ENCODE measurements at places on chromosomes 3 and 15. TPM values are rescaled to one million over a fixed set of nuclear protein-coding genes. Genes with fewer than 3 reads are reported as not detected.

ACTL6A gene
- total RNA-seq = 98.6 TPM

SLC22A13 gene
- total RNA-seq = 0.38 TPM

RPL32 gene
- total RNA-seq = 426 TPM

QTRT2 gene
- 11.7 TPM for total RNA-seq

CD96 gene
- total RNA-seq = not detected

CDHR4 gene
- total RNA-seq = not detected

PPP1R14D gene
- total RNA-seq = not detected

LOXL1 gene
- total RNA-seq = 534 TPM

FILIP1L gene
- total RNA-seq = 45.0 TPM

DNA sequence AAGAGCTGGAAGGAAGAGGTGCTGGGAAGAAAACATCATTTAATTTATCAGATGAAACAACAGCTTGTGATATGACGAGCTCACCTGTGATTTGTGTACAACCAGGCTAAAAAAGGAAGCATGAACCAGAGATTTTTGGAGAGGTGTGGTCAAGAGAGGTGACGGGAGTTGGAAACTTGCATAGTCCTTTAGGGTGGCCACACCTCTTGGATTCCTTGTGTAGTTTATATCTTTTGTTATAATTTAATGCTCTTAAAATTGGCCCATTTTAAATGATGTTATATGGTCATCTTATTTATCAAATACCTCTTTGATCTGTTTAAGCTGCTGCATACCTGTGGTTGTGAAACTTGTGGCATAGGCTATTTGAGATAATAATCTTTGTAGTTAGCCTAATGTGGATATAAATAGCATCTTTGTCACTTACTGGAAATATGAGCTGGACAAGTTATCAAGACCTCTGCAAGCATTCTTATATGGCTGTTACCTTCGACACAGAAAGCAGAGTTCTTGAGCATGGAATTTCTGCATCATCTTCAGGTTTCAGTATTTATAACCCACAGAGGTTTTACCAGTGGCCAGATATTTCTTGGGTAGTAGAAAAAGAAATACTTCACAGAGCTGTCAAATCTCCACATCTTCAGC lies 49.1 kb downstream of the IL1RAP start:
- DNase-seq = no peak

DNA sequence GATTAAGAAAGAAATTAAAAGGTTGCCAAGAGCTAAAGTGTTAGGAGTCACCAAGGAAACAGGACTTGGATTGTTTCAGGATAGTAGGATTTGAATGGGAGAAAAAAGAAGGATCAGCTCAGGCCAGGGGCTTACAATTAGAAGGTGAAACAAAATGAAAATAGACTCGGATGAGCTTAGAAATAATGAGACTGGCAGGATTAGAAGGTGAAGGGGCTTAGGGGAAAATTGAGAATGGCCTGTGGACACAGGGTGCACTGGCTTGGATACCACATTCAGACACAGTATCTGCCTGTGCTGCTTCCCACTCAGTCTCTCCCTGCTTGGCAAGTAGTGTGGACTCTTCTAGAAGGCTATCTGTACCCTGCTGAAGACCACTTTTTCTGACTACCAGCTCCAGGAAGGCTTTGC lies 206.1 kb upstream of the ATP10A start:
- DNase-seq = no peak

DNA sequence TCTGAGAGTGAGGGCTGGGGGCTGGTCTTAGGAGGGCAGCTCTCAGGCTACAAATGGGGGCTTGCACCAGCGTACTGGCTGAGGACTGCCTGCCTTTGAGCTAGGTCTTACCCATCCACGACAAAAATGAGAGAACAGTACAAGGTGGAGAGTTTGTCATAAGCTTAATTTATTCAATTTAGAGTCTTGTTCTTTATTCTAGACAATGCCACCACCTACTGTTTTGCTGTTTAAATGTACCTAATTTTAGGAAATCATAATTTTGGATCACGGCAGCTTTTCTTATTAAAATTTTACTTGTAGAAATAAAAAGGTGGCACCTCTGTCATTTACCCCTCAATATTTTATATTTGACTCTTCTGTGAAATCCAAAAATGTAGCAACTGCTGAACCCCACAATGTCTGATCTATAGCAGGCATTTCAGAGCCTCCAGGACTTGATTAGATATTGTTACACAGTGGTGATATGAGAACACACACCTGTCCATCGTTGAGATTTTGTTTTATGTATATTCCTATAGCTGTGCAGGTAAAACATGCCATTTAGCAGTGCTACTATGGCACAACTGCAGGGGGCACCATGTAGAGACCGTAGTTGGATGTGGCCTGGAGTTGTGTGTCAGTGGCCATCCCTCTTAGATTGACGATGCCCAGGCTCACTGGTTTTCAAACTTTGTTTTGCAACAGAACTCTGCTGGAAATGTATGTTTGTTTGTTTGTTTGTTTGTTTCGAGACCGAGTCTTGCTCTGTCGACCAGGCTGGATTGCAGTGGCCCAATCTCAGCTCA lies 88.6 kb downstream of the SLCO3A1 start:
- DNase-seq = peak; percentile 32

GRCh38 chr3:140863580-140864009 lies 78.0 kb upstream of the SLC25A36 start:
- peak; percentile 72 for DNase-seq

GRCh38 chr15:63930034-63930433 lies 96.3 kb upstream of the HERC1 start:
- DNase-seq = no peak

DNA sequence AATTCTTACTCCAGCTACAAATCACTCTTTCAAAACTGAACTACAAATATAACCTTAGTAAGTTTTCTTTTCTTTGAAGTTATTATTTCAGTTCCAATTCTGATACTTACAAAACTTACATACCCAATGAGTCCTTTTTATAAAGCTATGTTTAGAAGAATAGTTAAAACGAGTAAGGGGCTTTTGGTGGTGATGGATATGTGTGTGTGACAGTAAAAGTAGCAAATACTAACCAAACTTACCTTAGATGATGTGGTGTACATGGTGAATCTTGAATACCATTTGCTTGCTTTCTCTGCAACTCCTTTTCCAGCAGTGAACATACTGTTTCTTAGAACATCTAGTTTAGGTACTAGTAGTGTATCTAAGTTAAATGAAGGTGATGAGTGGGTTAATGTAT lies 68.4 kb downstream of the SLC24A1 start:
- DNase-seq = no peak

DNA sequence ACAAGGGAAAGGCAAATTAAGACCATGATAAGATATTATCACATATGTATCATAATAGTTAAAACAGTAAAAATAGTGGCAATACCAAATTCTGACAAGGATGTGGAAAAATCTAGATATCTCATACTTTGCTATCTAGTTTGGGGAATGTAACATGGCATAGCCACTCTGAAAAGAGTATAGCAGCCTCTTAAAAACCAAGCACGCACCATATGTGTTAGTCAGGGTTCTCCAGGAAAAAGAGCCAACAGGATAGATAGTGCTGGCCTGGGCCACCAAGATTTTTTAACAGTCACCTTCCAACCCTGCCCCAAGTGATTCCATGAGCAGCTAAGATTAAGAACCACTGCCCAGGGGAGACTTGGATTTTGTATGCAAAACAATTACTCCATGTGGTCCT lies 48.5 kb upstream of the XCR1 start:
- no peak for DNase-seq

DNA sequence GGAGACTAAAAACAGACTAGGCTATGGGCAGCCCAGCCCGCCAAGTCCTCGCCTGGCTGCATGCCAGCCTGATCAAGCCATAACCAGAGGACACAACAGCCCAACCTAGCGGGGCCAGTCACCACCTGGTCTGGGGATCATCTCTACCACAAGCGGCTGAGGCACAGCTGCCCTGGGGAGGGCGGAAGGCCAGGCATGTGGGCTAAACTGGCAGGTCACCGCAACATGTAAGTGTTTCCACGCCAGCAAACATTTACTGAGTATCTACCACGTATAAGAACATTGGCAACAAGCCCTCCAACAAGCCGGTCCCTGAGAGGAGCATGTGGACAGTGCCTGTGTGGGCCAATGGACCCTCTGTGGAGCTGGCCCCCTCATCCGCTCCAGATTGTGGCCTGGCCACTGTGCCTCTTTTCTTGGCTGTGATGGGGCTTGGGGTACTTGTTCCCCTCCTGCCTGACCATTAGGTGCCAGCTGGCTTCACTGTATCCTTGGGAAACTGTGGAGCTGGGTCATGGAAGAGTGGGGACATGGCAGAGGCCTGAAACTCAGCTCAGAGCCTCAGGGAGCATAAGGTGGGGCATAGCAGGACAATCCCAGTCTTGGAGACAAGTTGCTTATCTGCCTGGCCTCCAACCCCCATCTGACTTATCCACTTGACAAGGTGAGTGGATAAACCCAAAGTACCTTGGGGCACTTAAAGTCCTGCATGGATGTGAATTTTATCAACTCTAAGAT lies 9.0 kb downstream of the UBXN7 start:
- no peak for DNase-seq

DNA sequence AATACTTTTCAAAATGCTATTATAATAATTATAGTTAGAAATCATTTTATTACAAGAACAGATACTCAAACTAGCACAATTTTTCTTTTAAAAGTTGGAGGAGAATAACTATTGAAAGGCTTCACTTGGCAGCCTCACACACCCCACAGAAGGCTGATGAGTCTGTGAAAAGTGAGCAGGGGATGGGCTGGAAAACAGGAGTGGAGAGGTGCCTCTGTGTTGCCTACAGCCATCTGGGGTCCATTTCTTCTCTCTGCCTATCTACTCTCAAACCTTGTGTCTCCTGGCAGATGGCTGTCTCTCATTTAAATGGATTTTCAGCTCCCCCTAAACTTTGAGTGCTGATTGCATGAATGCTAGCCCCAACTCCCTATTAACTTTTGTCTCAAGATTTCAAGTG lies 230.8 kb downstream of the CLSTN2 start:
- no peak for DNase-seq

DNA sequence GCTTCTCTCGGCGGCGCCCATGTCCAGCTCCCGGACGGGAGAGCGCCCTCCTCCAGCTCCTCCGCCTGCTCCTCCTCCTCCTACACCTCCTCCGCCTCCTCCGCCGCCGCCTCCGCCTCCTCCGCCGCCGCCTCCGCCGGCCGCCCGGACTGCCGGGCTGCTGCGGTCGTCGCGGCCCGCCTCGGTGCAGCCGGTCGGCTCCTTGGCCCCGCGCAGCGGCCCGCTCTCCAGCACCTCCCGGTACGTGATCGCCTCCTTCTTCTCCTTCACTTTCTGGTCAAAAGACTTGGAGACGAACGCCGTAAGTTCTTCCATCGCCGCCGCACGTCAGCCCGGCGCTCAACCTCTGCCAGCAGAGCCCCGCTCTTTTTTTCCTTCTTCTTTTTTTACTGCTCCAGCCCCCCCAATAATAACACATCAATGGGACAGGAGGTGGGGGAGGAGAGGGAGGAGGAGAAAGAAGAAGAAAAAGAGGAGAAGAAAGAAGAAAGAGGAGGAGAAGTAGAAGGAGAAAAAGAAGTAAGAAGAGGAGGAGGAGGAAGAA lies 438 bp downstream of the SHOX2 start:
- DNase-seq = peak; percentile 83

- peak; percentile 79 for DNase-seq
These were observed 37.7 kb upstream of the LCTL start for GRCh38 chr15:66603301-66604179.

DNA sequence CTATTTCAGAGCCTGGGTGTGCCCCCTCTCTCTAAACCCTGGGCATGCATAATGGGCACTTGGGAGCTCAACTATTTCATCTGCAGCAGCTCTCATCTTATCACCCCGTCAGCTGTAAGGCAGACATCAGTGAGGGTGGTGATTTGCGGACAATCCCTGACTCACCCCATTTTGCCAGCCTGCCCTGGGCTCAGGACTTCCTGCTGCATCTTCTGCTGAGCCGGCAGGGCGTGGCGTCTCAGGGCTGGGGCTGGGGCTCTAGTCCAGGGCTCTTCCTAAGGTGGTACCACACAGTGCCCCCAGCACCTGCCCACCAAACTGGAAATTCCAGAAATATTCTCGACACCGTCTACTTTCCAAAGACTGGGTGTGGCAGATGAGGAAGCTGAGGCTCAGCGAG lies 925 bp upstream of the PSTPIP1 start:
- DNase-seq = no peak

GRCh38 chr3:184770541-184770940 lies 41.4 kb upstream of the VPS8 start:
- DNase-seq = no peak

DNA sequence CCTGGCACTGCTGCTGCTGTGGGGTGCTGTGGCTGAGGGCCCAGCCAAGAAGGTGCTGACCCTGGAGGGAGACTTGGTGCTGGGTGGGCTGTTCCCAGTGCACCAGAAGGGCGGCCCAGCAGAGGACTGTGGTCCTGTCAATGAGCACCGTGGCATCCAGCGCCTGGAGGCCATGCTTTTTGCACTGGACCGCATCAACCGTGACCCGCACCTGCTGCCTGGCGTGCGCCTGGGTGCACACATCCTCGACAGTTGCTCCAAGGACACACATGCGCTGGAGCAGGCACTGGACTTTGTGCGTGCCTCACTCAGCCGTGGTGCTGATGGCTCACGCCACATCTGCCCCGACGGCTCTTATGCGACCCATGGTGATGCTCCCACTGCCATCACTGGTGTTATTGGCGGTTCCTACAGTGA lies 2.1 kb downstream of the GRM2 start:
- DNase-seq = no peak

All from GM23248 (cell line).